ACHN (cell line): ENCODE measurements at places on chromosomes 2 and 18.

- no peak for DNase-seq
Measured at GRCh38 chr2:108806371-108807113, 20.0 kb downstream of the CCDC138 start.

- DNase-seq, result no peak
Measured at GRCh38 chr2:64840426-64840881, 148.7 kb upstream of the SLC1A4 start.

DNA sequence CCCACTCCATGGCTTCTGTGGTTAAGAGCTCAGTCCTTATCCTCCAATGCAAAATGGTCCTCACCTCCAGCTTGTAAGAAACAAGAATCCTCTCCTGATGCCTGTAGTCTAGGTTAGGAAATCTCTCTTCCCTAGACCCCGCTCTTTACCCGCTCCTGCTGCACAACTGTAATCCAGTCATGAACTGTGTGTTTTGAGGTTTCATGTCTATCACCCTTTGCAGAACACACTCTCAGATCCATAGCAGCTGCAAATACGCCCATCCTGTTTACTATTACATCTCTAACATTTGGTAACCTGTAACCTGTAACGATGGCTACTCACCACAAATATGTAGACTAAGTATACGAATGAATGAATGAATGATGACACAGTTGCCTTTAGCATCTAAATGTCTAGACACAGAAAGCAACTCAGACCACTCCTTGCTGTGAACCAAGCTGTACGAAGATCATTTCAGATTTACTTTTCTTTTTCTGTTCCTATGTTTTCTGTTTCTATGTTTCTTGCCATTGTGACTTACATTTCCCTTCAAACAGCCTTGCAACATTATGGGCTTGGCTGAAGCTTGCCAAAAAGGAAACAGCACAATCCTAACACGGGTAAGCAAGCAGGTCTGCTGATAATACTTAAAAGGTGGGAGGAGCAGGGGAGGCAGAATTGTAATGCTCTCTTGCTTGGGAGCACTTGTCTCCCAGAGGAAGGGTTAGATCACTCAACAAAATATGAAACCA, 53.7 kb downstream of the EPHA4 start:
- DNase-seq, result no peak

DNA sequence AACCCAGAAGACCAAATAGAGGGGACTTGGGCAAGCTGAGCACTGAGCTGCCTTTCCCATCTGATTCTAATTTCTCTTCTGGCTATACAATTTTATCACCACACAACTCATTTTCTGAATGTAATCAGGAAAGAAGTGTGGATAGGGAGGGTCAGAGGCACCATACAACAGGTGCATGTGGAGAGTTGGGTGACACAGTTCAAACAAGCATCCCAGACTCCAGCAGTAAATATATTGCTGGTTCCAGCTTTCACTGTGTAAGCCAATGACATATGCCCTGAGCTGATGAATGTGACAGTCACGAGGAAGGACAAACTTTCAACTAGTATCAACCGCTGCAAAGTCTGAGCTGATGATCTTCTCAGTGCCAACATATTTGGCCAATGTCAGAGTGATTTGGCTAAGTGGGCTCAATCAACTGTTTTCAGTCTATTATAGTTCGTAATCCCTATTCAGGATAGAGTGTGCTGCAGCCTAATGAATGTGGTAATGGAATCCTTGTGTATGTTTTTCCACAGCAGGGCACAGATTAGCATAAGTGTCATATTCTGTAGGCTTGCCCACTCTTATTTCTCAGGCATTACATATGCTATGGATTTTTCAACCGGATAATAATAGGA, 109.9 kb upstream of the MEIS1 start:
- no peak for DNase-seq

GRCh38 chr2:33335516-33335915, 140.9 kb upstream of the RASGRP3 start:
- no peak for DNase-seq

DNA sequence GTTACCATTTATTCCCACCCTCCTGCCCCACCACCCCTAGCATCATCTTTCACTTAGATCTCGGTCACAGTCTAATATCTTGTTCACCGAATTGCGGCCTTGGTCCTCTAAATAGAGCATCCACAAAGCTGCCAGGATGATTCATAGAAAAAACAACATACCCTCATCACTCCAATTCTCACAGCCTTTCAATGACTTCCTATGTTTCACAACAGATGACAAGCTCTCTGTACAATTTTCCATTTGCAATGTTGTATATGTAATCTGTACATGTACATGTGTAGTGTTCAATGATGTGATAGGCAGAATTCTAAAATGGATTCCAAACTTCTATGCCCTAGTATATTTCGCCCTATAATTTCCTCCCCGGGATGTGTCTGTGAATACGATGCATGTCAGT, 675.6 kb upstream of the CELF4 start:
- no peak for DNase-seq

- no peak for DNase-seq
Measured at GRCh38 chr2:105645938-105646773, 98.6 kb upstream of the NCK2 start.

DNA sequence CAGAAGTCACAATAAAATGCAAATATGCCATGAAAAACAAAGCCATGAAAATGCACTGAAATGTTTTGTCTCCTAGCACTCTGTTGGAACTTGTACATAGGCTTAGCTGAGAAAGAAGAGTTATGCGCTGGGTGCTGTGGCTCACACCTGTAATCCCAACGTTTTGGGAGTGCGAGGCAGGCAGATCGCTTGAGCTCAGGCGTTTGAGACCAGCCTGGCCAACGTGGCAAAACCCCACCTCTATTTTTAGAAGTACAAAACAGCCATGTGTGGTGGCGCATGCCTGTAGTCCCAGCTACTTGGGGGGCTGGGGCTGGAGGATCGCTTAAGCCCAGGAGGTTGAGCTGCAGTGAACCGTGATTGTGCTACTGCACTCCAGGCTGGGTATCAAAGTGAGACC, 39.9 kb downstream of the IRS1 start:
- DNase-seq, result no peak

GRCh38 chr2:12316476-12316875, 400.3 kb upstream of the TRIB2 start:
- DNase-seq, result no peak
